T-helper 22 cell (primary cell): ENCODE measurements at places on chromosomes 2 and 18.

GRCh38 chr18:35934891-35935290 is 37.6 kb upstream of the RMP24 start:
- DNase-seq, result no peak

DNA sequence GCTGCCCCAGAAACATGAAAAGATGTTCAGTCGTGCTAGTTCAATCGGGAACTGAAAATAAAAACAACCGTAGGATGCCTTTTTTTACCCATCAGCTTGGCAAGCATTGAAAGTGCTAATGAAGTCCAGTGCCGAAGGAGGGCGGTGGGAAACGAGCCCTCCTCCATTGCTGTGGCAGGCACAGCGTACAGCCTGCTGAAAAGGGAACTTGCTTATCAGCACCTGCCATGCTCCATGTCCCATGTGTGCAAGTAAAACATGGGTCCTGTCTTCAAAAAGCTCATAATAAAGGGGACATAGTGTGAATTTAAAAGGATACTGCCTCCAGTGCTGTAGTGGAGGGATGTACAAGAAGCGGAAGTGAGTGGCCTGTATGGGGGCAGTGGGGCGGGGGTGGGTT is 82.4 kb downstream of the ARMC9 start:
- no peak for DNase-seq

DNA sequence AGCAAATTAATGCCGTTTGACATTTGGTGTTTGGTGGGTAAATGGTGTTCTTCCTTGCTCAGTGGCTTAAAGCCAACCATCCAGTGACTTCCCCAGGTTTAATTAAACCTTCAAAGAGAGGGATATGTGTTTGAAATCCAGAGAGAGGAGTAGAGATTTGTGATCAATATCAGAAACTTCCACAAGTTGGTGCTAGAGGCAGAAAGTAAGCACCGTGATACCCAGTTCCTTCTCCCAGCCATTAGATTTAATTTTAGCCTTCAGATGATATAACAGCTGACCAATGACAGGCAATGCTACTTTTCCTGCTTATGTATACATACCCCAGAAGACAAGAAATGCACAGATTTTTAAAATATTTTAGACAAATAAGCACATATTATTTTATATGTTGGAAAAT is 398.5 kb downstream of the CDH2 start:
- no peak for DNase-seq

DNA sequence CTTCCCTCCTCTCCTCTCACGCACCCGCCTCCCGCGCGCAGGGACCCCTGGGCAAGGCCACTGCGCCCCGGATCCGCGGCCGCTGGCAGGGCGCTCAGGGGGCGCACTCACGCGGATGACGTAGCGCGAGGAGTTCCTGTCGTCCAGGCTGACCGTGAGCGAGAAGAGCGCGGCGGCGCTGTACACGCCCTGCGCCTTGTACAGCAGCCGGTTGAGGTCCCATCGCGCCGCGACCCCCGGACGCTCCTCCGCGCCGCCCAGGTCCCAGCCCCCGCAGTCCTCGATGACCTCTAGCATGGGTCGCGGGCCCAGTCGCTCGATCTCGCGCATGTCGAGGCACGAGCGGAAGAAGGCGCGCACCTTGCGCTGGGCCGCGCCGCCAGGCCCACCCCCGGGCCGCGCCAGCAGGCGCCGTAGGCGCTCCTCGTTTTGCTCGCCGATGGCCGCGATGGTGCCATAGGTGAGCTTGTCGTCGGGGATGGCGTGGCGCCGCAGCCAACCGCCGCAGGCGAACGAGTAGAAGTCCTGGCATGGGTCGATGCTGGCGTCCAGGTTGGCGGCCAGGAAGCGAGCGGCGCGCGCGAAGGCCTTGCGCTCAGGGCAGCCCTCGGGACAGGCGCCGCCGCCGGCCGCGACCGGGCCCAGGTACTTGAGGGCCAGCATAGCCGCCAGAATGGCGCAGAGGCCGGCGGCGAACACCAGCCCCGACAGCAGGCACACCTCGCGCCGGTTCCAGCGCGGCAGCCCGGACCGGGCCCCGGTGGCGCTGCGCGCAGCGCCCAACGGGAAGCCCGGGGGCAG is 1.7 kb downstream of the ECEL1 start:
- DNase-seq, result no peak

GRCh38 chr2:126866451-126866850 is 32.2 kb upstream of the TEX51 start:
- no peak for DNase-seq

DNA sequence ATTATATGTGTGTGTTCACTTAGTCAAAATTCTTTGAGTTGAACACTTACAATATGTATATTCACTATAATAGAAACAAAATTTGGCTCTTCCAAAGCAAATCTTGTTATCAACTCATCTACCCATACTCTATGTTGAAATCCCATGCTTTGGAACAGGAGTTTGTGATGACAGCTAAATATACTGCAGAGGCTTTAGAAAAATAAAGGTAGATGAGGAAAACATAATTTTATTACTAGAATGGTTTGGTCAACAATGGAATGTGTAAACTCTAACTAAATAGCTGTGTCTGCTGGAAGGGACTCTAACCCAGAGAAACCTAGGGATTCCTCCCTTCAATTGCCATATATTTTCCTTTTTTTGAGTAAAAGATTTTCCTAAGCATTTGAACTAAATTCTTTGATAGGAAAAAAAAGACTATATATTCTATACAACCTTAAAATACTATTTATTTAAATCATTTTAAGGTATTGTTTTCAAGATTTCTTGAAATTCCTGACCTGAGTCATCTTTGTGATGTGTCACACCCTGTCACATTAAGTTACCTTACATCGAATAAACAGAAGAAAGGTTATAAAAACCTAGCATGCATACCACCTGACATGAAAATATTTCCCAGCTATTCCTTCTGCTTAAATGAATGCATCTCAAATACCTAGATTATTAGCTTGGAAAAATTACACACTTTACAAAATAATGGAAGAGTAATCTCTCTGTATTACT is 175.5 kb downstream of the OTX1 start:
- DNase-seq, result no peak

- no peak for DNase-seq
These were observed 330.6 kb downstream of the RND3 start for GRCh38 chr2:150156876-150157275.

GRCh38 chr2:160408173-160408958 is 85.2 kb downstream of the RBMS1 start:
- no peak for DNase-seq

DNA sequence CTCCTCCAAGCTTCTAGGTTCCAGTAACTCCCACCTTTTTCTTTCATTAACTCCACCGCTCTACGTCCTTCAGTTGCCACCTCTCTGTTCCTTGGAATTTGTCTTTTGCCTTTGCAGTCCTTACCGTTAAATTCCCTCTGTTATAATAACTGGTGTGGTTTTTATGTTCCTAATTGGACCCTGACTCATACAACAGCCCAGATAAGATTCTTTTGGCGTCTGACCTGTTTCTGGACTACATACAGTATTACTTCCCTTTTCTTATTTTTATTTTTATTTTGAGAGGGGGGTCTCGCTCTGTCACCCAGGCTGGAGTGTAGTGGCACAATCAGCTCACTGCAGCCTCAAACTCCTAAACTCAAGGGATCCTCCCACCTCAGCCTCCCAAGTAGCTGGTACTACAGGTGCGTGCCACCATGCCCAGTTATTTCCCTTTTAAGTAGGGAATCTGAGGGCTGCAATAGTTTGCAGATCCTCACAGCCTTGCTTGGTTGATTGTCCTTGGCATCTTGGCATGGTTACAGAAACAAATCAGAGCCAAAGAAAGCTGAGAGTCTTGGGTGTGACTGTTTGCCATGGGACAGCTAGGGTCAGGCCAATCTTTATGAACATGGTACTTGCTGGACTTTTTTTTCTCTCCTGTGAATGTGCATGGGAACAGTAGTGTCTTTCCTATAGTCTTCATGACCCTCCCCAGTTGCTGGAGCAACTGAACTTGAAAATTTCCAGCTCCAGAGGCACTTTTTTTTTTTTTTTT is 22.0 kb downstream of the TCF23 start:
- no peak for DNase-seq

GRCh38 chr2:176409671-176410070 is 140.4 kb downstream of the MTX2 start:
- DNase-seq, result no peak

- no peak for DNase-seq
These were observed 41.5 kb upstream of the DSC1 start for GRCh38 chr18:31204166-31204565.

GRCh38 chr18:51824746-51825145 is 515.3 kb upstream of the DCC start:
- no peak for DNase-seq

- no peak for DNase-seq
These were observed 316.2 kb downstream of the EPHA4 start for GRCh38 chr2:221255862-221256261.

DNA sequence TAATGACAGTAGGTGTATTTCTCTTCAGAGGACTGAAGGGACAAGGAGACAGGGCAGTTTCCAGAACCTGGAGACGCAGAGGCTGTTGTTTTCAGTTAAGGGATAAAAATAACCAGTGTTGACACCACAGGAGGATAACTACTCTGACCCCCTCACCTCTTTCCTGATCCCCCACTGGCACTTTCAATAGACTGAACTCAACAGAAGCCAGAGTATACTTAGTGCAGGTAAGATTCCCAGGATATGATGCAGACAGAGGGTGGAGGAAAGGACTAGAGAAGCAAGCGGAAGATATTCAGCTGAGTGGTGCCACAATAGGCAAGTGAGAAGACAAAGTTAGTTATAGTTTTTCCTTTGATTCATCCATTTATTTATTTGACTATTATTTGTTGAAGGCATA is 19.8 kb downstream of the DHRS9 start:
- DNase-seq, result no peak

DNA sequence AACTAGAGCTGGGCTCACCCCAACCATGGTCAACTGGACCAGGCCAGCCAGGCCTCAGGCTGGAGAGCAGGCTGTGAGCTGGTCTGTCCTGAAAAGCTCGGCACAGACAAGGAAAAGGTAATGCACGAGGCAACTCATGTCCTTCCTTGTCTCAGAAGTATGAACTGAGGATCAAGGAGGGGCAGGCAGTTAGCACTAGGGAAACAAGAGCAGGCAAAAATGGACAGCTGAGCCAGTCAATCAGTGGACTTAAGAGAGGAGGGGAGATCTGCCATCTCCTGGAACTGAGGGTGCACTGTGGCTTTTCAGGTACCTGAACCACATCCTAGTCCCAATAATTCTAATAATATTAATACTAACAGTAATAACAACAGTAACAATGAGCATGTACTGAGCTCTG is 20.6 kb upstream of the WIPF1 start:
- DNase-seq, result no peak

DNA sequence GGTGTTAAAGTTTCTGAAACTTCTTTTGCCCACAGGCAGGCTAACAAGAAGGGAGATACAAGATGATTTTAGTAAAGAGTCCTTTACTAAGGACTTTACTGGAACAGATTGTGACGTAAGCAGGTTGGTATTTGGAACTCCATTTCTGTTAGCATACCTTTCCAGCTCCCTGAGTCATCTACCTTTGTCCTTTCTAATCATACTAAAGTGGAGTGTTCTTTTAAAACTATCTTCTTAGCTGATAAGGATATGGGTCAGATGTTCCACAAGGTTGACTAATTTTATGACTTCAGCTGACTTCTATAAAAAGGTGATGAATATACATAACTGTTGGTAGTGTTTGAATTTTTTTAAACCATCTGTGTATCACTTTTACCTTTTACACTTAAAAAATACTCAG is 21.1 kb downstream of the UGP2 start:
- DNase-seq, result no peak

DNA sequence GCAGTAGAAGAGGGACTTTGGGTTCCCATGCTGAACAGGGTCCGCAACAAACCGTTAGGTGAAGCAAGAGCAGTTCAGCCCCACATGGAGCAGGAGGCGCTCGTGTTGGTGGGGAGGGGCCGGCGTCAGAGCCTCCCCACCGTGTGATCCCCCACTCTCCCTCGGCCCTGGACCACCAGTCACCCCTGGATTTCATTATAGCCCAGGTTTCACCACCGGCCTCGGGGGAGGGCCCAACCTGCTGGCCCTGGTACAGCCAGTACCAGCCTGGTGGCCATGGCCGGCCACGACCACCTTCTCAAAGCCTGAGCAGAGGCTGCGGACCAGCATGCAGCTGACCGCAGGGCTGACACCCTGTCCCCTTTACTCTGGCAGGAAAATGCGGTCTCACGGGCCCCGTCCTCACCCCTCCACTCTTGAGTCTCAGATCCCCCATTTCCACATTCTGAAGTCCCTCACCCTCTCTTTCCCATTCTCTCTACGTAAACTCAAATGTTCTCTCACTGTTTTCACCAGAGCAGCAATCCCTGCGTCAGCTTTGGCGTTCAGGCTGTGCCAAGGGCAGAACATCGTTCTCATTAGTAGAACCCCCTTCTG is 8.6 kb downstream of the MLPH start:
- DNase-seq, result no peak

DNA sequence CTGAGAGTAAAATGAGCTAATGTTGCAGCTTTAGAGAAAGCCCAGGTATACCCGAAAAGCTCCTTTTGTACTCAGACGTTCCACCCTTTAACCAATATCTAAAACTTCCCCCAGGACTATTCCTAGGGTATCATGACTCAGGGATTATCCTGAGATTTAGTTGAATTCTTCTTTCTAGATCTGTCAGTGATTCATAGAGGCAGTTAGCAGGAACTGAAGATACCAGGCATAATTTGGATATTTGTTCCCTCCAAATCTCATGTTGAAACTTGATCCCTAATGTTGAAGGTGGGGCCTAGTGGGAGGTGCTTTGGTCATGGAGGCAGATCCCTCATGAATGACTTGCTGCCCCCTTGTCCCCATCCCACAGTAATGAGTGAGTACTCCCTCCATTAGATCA is 161.2 kb upstream of the LRP1B start:
- no peak for DNase-seq

DNA sequence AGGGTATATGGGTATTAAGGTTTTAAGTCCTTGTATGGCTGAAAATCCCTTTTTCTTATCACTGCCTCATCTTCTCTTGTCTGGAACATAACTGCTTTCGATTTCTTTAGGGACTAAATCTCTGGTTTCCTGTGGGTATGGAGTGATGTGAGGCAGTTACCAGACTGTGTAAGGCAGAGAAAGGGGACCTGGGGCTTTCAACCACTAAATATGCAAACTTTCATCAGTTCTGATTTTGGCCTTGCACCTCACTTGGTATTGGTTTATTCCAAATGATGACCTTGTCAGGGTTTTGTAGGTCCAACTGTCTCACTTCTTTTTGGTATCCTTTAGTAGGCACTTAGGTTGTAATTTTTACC is 9.3 kb downstream of the MAP4K4 start:
- no peak for DNase-seq

DNA sequence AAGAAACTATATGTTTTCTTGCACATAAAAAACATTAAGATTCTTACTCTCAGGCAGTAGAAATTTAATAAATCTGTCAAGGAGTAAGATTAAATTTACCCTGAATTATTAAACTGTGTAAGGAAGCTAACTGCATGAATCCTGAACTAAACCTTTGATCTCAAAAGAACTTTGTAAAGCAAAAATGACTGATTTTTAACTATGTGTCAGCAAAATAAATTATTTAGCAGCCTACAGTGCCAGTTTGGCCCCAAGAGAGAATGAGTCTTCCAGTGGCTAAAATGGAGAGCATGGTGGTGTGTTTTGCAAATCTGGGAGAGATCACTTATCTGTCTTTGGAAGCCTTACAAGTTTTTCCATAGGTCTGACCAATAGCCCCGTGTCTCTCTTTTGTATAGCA is 190.7 kb downstream of the THSD7B start:
- DNase-seq, result no peak
